HepG2 (cell line): ENCODE measurements at places on chromosomes 11 and 22. TPM values are rescaled to one million over a fixed set of nuclear protein-coding genes. Genes with fewer than 3 reads are reported as not detected.

- no peak for DNase-seq
- H3K36me3 ChIP-seq: peaks cover 18% of the 10 kb centered on the region
- H3K4me3 ChIP-seq: no peak overlapping the region
- no peaks in the 10 kb centered on the region for H3K27me3 ChIP-seq
- H3K27ac ChIP-seq: no peak overlapping the region
- peaks cover 15% of the 10 kb centered on the region for H3K4me1 ChIP-seq
Observed at GRCh38 chr22:21446128-21446826, 20.9 kb upstream of the TMEM191C start.

DNA sequence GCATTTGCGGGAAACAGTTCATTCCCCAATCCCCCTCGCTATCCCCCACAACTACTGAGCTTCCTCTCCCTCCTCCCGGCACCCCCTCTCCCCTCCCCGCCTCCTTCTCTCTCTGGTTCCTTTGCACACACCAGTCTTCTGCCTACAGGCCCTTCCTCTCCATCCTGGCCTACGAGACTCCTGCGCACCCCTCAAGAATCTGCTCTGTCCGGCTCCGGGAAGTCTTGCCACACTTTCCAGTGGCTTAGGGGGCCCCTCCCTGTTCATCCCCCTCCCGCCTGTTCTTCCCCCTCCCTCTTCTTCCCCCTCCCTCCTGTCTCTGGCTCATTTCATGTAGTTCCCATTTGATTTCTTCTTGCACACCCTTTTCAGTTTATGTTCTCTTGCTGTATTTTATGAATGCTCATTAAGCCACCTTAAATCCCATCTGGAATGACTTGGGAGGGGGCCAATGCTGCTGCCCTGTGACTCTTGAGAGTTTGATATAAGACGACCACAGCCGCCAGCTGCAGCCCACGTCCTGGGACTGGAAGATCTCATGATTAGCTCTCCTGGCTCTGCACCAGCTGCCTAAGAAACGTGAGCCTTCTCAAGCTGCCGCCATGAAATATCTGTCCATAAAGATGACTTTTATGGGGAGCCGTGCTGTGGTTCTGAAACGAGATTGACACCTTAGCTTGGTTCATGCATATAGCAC, 50.9 kb downstream of the RPS6KA4 start:
- H3K27ac ChIP-seq: no peak overlapping the region
- H3K4me1 ChIP-seq: no peaks in the 10 kb centered on the region
- DNase-seq: no peak

- no peak overlapping the region for H3K27ac ChIP-seq
- H3K4me1 ChIP-seq: no peaks in the 10 kb centered on the region
- no peaks in the 10 kb centered on the region for H3K36me3 ChIP-seq
- no peaks in the 10 kb centered on the region for H3K27me3 ChIP-seq
- no peak for DNase-seq
Observed at GRCh38 chr11:107276077-107276476, 181.5 kb downstream of the CWF19L2 start.

DNA sequence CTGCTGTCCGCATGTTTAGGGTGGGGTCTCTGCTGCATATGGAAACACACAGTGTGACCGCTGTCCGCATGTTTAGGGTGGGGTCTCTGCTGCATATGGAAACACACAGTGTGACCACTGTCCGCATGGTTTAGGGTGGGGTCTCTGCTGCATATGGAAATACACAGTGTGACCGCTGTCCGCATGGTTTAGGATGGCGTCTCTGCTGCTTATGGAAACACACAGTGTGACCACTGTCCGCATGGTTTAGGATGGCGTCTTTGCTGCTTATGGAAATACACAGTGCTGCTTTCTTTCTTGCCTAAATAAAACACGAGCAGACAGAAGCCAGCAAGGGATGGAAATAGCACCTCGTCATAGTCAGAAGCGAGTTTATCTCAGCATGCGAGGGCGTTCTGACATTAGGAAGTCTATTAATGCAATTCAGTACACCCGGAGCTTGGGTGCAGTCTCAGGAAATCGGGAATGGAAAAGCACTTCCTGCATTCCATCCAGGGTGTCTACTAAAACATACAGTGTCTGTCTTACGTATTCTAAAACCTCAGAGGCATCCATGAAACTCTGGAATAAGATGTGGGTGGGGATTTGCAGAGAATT, 32.6 kb upstream of the TOLLIP start:
- no peak for DNase-seq
- no peak overlapping the region for H3K4me3 ChIP-seq
- no peak overlapping the region for H3K27ac ChIP-seq
- H3K36me3 ChIP-seq: no peaks in the 10 kb centered on the region

GRCh38 chr11:115458877-115459276, 45.3 kb downstream of the CADM1 start:
- no peak overlapping the region for H3K4me3 ChIP-seq
- H3K36me3 ChIP-seq: no peaks in the 10 kb centered on the region; the same call in 2 of the 3 replicates
- H3K4me1 ChIP-seq: peaks cover 13% of the 10 kb centered on the region
- DNase-seq: no peak
- H3K27me3 ChIP-seq: no peaks in the 10 kb centered on the region

DNA sequence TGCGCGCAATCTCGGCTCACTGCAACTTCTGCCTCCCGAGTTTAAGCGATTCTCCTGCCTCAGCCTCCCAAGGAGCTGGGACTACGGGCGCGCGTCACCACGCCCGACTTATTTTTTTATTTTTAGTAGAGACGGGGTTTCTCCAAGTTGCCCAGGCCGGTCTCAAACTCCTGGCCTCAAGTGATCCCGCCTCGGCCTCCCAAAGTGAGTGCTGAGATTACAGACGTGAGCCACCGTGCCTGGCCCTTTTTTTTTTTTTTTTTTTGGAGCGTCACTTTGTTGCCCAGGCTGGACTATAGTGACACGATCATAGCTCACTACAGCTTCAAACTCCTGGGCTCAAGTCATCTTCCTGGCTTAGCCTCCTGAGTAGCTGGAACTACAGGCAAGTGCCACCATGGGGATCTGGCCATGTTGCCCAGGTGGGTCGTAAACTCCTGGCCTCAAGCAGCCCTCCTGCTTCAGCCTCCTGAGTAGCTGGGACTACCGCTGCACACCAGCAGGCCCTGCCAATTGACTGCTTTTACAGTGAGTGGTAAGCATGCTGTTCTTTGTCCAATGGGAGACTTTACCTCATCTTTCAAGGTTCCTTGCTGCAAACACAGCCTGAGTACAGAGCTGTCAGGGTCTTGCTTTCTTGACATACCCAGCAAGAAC, 600 bp upstream of the CENPM start:
- no peak for DNase-seq
- peaks cover 21% of the 10 kb centered on the region; the same call in 2 of the 3 replicates for H3K36me3 ChIP-seq
- peak overlapping the region; percentile 76 for H3K27ac ChIP-seq
- H3K4me1 ChIP-seq: peaks cover 71% of the 10 kb centered on the region
- H3K27me3 ChIP-seq: no peaks in the 10 kb centered on the region
- H3K4me3 ChIP-seq: peak overlapping the region; percentile 79

- peaks cover 57% of the 10 kb centered on the region for H3K4me1 ChIP-seq
- no peak for DNase-seq
- peak overlapping the region; percentile 39; the same call in 1 of the 2 replicates for H3K4me3 ChIP-seq
- no peak overlapping the region for H3K27ac ChIP-seq
Observed at GRCh38 chr11:67118181-67118766, 789 bp upstream of the KDM2A start.

DNA sequence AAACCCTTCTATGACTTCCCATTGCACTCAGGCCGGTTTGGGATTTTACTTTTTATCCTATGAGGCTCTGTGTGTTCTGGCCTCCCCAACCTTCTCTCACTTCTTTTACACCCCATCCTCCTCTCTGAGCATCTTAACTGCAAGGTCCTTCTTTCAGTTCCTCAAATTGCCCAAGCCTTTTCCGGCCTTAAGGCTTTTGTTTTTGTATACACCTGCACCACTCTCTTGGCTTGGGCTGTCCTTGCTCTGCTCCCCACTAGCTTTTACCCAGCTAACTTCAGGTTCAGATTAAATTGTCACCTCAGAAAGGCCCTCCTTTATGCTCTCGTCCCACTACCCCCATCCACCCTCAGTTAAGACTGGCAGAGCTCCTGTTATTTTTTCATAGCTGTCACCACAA, 55.5 kb downstream of the FAM83F start:
- no peaks in the 10 kb centered on the region for H3K36me3 ChIP-seq
- H3K27ac ChIP-seq: no peak overlapping the region
- H3K4me1 ChIP-seq: peaks cover 17% of the 10 kb centered on the region
- no peak overlapping the region for H3K4me3 ChIP-seq

SEPTIN3 gene
- total RNA-seq: not detected in 2 replicates

NXPE2 gene
- total RNA-seq: not detected in 2 replicates

MAPK8IP1 gene
- 3.0 and 4.2 TPM in 2 replicates for total RNA-seq

FZD4 gene
- total RNA-seq: 34.7 and 46.5 TPM in 2 replicates

C11orf42 gene
- not detected in 2 replicates for total RNA-seq

TMEM109 gene
- total RNA-seq: 10.7 and 18.0 TPM in 2 replicates

RFPL3 gene
- not detected in 2 replicates for total RNA-seq

GGTLC2 gene
- not detected in 2 replicates for total RNA-seq
